ENCODE measurements at places on chromosomes 7 and 10.

DNA sequence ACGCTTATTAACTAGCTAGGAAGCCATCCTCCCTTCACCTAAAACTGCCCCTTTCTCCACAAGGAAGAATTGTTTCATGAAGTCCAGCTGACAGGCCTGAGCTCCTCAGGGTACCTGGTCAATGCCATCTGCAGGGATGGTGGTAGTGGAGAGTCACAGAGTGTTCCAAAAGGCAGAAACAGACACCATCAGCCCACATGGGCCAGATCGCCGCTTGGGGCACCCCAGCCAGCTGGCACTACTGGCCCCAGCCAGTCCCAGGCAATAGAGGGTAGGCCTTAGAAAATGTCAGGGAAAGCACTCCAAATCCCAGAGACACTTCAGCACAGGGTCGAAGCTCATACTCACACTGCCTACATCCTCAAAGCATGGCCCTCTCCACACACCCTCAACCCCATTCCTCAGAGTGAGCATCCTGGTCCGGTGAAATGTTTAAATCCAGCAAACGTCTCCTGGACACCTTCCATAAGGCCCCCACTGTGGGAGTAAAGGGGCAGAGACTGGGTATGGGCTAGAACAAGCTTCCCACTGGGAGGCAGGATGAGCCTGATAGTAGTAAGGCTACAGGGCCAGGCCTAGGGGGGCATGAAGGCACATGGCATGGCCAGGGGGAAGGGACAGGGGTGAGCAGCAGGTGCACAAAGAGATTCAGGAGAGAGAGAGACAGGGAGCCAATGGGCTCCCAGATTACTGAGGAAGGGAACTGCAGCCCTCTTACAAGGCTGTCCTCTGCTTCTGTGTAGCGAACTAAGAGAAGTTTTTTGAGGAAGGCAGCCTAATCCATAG, 1.9 kb downstream of the LRRC20 start:
- no peak for DNase-seq

DNA sequence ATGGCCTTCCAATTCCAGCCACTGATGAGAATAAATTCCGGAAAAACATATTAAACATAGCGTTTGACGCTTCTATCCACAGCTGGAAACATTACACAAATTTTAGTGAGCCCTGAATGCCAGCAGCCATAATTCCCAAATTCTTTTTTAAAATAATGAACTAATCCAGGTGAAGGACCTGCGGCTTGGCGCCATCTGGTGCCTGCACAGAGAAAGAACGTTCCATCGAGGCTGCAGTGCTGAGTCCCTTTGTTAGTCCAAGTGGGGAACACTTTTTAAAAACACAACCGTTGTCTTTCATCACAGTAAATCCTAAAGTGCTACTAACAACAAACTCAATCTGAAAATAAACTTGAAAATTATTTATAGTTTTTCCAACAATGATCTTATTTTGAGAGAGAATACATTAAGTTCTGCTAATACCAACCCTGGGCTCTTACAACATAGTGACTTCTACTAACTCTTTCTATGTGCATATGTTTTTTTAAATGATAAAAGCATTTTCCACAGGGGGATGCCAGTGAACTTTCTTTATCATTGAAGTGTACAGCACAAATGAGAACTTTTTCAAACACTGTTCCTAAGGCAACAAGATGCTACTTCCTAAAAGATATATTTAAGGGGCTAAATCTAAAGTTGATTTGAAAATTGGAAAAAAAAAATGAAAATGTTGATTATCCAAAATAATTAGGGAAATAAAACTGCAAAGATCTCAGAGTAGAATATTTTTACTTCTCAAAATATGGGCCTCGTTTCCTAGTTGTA, 166.9 kb upstream of the RNF32 start:
- no peak for DNase-seq

DNA sequence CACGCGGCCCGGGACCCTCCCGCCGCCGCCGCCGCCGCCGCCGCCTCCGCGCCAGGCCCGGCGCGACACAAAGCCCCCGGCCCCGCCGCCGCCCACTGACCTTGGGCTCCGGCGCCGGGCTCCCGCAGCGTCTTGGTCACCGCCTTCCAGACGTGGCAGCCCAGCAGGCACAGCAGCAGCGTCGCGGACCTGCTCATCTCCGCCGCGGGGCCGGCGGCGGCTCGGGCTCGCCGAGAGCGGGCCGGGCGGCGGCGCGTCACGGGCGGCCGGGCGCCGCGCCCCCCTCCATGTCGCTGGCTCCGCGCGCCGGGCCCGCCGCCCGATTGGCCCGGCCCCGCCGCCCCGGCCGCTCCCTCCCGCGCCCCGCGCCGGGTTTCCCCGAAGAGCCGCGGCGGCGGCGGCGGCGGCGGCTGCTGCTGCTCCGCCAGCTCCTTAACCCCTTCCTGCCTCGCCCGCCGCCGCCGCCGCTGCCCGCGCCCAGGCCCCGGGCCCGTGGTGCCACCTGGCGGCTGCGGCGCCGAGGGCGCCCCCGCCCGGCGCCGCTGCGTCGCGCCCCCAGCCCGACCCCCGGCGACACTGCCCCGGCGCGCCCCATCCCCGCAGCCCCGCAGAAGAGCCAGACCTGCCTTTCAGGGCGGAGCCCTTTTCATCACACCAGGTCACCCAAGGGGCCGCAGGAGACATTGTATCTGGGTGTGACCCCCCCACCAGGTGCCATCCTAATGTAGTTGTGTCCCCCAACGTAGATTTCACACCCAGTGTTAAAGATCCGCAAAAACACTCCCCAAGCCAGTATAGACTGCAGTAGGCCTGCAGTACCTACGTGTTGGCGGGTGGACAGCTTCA, at the start of gene FAM171A1:
FAM171A1 (minus strand) TSS at position 434 of the 846 bp plus-strand sequence; CDS start at position 197, 237 bp downstream.
- peak; percentile 67 for DNase-seq

DNA sequence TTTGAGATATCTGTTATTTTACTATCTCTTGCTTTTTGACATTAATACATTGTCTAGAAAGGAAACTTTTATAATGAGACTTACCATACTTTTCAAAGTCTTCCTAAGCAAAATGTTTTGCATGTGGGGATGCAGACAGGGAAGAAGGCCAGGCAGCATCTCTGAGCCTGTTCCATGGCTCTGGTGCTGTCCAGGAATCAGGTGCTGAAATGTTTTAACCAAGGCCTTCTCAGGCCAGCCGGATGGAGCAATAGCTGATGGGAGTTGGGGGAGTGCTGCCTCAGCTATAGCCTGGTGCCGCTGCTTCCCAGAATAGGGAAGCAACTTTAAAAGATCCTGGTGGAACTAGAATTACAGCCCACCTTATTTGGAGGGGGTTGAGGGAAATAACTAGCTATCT, 38.5 kb downstream of the CRTAC1 start:
- DNase-seq = no peak

DNA sequence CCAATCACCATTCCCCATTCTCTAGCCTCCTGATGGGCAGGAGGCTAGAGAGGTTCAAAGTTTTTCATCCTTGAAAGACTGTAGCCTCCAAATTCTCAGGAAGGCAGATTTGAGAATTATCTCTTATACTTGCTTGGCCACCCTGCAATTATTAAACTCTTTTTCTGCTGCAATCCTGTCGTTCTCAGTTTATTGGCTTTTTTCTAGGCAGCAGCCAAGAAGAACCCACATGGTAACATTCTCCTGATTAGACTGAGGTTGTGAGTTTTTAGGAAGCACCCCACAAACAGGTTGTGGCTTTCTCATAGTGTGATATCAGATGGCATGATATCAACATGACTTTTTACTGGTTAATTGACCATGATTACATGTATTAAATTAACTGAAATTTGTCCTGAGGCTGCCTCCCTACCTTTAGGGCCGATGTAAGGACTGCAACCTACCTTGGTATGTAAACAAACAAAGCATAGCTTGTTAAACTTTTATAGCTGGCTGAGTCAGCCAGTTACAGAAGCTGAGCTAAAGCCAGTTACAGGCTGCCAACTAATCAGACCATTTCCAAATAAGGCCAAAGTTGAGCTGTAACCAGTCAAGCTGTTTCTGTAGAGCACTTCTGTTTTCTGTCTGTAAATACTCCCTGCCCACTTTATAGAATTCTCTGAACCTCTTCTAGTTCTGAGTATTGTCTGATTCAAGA, 3.2 kb upstream of the ZNF248 start:
- no peak for DNase-seq

DNA sequence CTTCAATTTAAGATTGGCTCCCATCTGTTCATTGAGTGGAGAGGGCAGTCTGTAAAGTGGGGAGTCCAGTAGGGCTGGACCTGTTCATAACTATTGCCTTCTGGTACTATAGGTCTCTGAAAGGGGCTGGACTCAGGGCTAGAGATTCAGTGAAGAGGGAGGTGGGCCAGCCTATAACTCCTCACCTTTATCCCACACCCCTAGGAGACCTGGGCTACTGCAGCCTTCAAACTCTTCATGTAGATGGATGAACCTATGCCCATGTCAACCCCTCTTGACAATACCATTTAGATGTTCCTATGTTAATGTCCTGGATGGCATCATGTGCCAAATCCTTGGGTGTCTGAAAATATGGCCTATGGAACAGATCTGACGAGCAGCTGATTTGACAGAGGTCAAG, 22.0 kb downstream of the MBL2 start:
- no peak for DNase-seq

DNA sequence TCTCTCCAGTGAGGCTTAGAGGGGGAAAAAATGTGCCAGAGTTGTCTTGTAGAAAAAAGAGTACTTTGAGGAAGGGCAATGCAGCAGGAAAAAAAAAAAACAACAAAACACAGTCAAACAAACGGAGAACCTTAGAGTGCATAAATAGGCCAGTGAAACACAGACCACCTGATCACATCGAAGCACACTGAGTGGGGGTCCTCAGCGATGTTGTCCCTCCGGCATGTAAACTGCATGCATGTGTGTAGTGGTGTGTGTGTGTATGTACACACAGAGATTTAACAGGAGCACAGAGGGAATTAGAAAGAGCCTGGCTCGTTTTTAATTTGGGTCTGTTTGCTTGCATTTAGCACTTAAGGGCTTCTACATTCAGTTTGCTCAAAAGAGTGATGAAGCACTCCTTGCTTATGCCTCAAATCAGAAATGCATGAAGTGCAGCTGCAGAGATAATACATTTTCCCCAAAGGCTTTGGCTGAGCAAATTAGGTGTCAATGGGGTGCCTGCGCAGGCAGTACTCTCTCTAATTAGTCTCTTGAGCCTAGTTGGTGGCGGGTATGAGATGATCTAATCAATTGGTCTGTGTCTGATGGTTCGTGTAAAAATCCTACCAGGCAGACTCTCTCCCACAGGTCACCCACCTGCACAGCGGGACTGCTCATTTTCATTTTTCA, 62.7 kb upstream of the FZD1 start:
- no peak for DNase-seq
